Trophoblast cell (in vitro differentiated cells and primary cell): ENCODE measurements at places on chromosomes 5 and 9.

- peak; percentile 61 for DNase-seq
Observed at GRCh38 chr9:97039514-97039860, 545 bp upstream of the CTSV start.

- no peak for DNase-seq
Observed at GRCh38 chr5:56356121-56356835, 123.1 kb upstream of the ANKRD55 start.

GRCh38 chr5:174337276-174338184 is 292.0 kb downstream of the NSG2 start:
- DNase-seq = peak; percentile 17

DNA sequence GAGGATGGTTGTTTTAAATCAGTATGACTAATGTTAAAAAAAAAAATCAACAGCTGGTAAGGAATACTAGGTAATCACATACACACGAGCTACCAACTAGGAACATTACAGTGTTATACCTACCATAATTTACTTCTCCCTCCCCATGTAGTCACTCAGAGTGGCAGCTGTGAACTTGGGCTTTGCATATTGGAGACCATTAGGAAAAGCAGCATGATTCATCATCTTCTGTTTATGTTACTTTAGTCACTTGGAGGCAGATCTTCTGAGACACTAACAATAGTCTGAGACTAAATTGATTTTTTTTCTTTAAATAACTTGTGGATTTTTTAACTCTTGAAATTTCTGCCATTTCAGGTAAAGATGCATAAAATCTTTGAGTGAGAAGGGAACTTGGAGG is 141.5 kb upstream of the NR4A3 start:
- no peak for DNase-seq

DNA sequence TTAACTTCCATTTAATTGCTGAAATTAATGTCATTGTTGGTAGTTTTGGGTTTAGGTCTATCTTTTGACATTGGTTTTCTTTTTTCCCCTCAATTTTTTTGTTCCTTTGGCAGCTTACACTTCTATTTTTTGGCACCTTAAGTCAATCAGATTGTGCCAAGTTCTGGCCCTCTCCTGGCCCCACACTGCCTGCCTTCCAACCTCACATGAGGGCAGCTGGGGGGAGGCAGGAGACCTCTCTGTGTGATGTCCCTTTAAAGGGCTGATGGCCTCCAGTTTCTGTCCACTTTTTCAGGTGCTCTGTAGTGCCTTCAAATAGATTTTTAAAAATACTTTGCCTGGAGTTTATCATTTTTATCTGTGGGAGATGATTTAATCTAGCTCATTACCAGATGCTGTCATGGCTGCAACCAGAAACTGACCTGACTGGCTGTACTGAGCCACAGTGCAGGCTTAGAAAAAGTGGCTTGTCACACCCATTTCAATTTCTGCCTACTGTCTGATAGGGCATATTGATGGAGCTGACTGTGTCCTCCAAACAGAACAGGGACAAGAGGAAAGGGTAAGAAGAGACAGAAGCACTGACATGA is 196.6 kb downstream of the FANCC start:
- DNase-seq = no peak

DNA sequence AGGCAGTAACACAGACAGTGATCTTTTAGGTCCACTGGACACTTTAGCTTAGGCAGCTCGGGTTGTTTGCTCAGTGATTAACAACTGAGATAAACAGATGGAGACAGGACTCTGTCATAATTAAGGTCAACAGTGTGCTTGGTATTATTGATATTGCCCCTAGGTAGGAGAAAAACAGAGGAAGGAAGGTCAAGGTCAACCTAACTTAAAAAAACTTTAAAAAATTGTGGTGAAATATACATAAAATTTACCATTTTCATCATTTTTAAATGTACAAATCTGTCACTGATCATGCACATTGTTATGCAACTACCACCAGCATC is 2.1 kb upstream of the HSPA4 start:
- DNase-seq = no peak

GRCh38 chr9:34514401-34514800 is 8.4 kb downstream of the ENHO start:
- no peak for DNase-seq

GRCh38 chr5:77850536-77851175 is 74.5 kb upstream of the TBCA start:
- DNase-seq = peak; percentile 21

- no peak for DNase-seq
Observed at GRCh38 chr5:37881359-37881758, 41.5 kb upstream of the GDNF start.

GRCh38 chr9:127059765-127060361 is 62.6 kb downstream of the ANGPTL2 start:
- DNase-seq = no peak

GRCh38 chr5:43075319-43076293 is 35.5 kb upstream of the ANXA2R start:
- DNase-seq = no peak

GRCh38 chr5:16582081-16582480 is 34.7 kb downstream of the RETREG1 start:
- DNase-seq = no peak

- DNase-seq = no peak
Observed at GRCh38 chr9:20559231-20559890, 62.9 kb downstream of the MLLT3 start.

DNA sequence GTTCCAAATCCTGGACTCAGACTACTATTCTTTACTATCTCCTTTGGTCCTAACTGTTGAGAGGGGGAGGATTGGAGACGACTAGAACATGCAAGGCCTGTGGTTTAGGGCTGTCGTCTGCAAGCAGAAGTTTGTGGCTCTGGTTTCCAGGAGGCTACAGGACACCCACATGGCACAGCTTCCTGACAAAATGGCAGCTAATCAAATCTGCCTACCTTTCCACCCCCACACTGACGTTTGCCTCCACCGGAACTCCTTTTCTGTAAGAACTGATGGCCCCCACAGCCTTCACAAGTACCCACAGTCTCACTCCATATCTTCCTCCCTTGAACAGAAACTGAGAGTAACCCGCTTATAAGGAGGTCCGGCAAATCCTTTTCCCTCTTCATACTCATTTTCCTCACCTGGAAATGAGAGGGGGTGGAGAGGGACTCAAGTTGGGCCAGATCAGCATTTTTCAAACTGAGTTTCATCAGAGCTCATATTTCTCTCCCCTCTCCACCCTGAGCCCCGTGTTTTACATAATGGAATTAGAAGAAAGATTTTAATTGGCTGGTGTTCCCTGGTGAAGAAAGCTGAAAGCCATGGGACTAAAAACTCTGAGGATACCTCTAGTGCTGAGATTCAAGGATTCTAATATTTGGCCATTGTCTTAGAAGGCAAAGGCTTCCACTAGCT is 5.2 kb downstream of the SLC31A2 start:
- no peak for DNase-seq

DNA sequence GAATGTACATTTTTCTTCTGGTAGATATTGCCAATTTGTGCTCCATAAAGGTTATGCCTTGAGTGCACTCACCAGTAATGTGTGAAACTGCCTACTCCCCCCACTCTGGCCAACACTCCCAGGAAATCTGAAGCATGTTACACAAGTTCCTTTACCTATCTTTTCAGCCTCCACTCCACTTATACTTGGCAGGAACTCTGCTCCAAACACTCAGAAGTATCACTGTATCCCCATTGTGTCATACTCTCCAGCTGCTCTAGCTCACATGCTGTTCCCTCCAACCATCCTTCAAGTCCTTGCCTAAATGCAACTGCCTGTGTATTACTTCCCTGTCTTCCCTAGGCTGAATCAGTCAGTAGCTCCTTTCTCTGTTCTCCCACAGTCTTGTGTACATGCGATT is 28.3 kb downstream of the POU4F3 start:
- no peak for DNase-seq

GRCh38 chr5:69033690-69034089 is 60.1 kb upstream of the SLC30A5 start:
- no peak for DNase-seq

DNA sequence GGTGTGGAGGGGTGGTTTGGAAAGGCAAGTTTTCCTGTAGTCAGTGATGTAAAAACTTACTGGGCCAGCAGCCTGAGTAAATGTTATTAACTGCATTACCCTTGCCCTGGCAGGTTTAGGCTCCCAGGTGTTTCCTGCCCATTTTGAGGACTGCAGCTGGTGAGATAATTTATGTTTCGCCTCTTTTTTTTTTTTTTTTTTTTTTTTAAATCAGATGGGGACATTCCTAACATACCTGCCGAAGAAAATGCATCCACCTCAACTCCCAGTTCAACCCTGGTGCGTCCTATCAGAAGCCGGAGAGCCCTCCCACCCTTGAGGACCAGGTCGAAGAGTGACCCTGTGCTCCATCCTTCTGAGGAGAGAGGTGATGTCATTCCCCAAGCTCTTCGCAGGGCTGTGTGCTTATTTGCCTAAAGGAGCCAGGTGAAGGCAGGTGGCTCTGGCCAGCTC is 60.6 kb downstream of the ENTREP1 start:
- no peak for DNase-seq

GRCh38 chr5:139215107-139215975 is 17.2 kb upstream of the SIL1 start:
- DNase-seq = no peak

DNA sequence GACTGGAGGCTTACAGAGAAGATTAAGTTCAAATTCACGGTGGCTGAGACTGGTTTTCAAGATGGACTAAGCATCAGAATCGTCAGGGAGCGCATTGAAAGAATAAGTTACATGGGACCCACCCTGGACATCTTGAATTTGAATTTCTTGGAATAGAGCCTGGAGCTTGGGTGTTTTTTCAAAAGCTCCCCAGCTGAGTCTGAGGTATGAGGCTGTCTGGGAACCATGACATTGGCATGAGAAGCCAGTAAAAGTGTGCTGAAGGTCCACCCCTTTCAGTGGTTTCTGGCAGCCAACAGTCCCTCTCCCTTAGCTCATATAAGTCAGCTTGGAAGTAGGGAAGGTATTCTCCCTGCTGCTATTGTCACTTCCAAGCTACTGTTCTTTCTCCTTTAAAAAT is 97.8 kb downstream of the MAST4 start:
- DNase-seq = no peak

- no peak for DNase-seq
Observed at GRCh38 chr9:532707-533106, 308.8 kb upstream of the DMRT1 start.

DNA sequence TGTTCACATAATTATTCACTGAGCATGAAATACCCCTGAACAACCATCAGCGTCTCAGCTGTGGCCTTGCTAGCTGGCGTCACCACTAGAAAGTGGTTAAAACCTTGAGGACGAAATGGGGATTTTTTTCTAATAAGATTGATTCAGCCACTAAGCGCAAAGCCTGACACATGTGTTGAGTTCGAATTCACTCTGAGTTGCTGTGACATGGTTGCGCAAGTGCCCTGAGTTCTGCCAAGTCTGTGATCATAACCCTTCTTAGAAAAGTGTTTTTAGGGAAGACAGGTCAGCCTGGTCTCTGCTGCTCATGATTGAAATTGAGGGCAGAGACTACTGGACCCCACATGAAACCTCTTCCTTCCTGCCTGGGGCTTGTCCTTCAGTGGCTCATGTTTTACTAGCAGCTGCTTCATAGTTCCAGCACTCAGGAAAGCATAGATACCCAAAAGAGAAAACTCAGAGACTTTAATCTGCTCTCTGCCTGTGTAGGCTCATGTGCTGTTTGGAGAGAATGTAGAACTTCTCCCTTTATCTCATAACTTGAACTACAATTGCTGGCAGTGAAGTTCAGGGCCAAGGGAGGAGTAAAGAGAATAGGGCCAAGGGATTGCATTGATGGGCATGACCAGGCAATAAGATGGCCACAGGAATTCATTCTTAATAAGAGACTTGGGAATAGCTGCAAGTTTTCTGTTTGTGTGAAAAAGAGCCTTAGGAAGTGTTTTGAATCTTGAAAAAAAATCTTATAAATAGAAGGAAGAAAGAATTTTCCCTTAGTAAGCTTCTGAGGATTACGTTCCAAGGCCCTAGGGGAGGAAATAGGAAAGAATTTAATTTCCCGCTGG is 66.8 kb upstream of the CXCL14 start:
- DNase-seq = no peak

DNA sequence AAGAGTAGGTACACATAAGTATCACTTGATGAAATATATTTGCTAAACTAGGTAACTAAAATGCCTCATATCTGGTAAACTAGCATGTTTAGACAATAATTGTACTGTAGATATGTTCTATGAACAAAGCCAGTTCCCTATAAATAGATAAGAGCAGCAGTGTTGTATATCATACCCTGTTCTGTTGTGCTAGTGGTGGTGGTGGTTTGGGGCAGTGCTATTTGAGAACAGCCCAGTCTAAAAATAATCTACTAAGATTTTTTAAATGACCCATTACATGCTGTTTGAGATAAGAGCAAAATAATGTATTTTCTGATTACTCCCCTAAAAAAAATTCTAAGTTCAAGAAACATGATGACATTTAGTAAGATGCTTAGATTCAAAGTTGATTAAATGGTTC is 829.2 kb upstream of the DMAC1 start:
- no peak for DNase-seq

DNA sequence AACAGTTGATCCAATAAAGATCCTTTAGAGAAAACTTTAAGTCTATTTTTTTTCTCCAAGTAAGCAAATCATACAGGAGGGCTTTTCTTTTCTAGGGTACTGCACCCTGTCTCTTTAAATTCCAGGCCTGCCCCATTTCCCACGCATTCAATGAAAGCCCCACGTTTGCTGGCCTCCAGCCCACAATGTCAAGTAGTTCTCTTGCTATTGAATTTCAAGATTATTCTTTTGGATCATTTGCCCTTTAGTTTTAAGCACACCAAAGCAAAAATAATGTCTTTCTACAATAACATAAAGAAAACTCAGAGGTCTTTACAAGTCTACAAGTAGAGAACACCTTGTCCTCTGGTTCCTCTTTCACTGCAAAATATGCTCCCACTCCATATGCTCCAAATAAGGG is 15.6 kb downstream of the MLLT3 start:
- no peak for DNase-seq

DNA sequence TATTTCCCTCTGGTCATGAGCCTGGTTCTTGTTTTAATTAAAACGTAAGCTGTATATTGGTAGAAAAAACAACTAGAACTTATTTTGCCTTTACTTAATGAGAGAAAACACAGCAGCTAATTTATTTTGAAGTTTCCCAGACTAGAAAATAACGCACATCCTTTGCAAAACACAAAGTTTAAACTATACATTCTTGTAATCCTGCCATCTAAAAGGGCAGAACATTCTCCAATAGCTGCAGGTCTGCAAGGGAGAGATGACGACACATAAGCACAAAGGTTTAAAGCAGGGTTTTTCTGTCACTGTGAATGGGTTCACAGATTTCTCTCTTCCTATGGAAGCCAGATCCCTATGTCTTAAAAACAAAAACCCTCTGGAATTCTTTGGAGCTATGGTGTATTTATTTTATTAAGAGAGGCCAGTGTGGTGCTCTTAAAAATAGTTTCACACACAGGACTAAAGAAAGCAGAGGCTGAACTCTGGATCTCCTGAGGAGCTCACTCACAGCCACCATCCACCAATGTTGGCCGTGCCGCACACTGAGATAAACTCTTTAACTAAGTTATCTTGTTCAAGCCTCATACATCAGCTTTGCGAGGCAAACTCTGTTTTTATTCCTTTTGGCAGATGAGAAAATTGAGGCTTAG is 82.4 kb downstream of the SNCAIP start:
- no peak for DNase-seq
